Fibroblast of skin of scalp (primary cell): ENCODE measurements at places on chromosomes 3 and 15.

- DNase-seq: no peak
These were observed 449.5 kb upstream of the TBL1XR1 start for GRCh38 chr3:177646749-177647148.

GRCh38 chr15:41001524-41002214, 48.4 kb downstream of the CHAC1 start:
- DNase-seq: no peak

DNA sequence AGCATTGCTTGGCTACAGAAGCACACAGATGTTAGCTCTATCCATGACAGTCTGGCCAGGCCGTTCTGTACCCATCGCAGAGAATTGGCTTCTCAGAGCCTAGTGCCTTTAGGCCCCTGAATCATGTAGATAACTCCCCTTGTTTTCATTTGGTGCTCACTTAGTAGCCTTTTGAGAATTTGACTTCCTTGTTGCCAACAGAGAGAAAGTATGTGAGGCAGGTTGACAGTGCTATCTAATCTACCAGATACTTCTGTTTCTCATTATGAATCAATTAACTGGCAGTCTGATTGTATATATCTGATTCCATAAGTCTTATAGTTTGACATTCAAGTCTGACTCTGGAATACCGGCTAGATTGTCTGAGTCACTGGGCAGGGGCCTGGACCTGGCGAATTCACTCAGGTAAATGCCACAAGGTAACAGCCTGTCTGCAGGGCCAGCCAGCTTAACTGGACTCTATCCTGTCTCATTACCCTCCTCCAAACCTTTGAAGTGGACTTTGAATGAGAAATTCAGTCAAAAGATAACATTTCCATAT, 160.2 kb downstream of the GHSR start:
- DNase-seq: no peak

- no peak for DNase-seq
These were observed 12.9 kb downstream of the SPINT1 start for GRCh38 chr15:40856746-40857145.

GRCh38 chr15:78059110-78059839, 18.2 kb downstream of the TBC1D2B start:
- DNase-seq: no peak
